ENCODE measurements at places on chromosomes 6 and 20.
A peak's percentile ranks its signal among the peaks of the same experiment; 100 is the strongest.

- DNase-seq: no peak
Measured at GRCh38 chr6:11769244-11769643, 9.4 kb downstream of the ADTRP start.

GRCh38 chr20:63102721-63103375 is 96.1 kb upstream of the BHLHE23 start:
- DNase-seq: peak; percentile 61

GRCh38 chr20:22005535-22005934 is 300.1 kb downstream of the PAX1 start:
- DNase-seq: no peak

DNA sequence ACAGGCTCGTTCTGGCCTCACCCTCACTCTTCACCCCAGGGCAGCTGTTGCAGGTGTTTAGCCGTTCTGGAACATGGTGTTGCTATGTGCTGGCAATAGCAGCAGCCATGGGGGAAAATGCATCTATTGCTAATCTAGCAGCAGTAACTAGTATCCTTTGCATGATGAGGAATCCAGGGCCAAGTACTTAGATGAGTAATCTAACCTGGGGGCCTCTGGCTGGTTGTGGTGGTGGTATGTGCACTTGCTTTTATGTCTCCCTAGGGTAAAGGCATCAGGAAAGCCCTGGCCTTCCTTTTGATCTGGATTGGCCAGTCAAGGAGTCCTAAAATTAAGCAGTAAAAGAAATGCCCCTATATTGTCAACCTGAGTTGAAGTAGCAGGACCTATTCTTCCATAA is 594.5 kb upstream of the MAP3K7 start:
- no peak for DNase-seq

DNA sequence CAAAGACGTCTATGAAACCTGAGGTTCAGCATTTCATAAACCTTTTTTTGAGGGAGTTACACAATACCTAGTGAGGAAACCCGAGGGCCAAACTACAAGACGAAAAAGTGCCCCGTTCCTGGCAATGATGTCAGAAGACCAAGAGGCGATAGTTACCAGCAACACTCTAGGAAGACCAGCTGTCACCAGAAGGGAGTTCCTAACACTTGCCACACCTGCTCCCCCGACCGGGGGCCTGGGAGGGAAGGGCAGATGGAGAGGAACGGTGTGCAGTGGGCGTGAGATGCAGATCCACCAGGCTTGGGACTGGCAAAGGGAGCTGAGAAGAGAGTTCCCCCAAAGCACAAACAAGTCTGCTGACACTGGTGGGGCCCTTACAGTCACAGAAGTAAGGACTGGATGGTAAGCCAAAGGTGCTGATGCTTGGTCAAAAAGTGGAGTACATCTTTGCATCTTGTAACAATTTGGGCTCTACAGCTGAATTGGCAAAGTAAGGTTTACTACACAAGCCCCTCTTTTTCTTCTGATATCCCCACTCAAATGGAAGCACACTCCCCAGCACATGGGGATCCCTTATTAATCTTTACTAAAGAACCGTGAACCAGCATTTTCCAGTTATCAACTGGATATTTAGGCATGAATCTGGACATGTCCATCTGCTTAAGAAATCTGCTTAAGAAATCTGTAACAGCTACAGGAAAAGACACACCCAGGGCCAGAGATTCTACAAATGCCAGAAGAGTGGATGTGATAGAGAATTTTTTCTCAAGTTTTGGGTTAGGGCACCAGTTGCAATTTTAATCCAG is 38.5 kb downstream of the PANK2 start:
- DNase-seq: no peak

- no peak for DNase-seq
Measured at GRCh38 chr6:26301638-26302037, 63.4 kb upstream of the BTN3A2 start.

DNA sequence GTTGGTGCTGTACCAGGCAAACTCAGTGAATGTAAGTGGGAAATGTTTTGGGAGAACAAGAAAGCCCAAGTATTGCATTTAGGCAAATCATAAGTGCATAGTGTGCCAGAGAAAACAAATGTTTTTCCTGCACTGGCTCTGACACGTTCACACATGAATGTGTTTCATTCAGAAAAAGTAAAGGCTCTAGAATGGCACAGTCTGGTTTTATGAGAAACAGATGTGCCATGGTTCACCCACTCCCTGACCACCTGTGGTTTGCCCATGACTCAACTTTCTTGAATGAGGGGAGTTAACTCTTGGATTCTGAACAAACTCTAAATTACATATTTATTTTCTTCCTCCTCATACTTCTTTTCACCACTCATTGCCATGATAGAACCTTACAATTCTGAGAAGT is 126.9 kb downstream of the KCNQ5 start:
- DNase-seq: no peak

DNA sequence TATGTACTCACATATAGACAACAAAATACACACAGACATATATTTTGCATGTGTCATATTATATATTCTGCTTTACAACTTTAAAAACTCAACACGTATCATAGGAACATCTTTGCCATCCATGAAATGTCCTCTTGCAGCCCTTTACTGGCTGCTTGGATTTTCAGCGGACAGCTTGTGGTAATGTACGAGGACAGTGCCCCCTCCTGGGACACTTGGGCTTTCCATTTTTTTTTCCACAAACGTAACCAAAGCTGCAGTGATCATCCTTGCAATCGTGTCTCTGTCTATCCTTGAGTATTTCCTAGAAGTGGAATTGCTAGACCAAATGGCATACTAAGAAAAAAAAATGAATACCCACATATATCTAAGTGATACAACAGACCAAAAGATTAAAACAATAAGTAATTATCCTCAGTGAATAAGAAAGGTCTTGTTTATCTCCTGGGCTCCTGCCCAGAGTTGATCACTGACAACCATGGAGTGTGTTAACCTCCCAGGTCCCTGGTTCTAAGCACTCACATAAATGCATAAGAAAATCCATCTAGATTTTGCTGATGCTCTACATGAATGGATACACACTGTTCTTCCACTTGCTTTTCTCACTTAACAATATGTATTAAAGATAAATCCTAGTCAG is 18.1 kb downstream of the BPI start:
- DNase-seq: no peak

- DNase-seq: no peak
Measured at GRCh38 chr6:100464162-100464851, 414 bp downstream of the SIM1 start.

DNA sequence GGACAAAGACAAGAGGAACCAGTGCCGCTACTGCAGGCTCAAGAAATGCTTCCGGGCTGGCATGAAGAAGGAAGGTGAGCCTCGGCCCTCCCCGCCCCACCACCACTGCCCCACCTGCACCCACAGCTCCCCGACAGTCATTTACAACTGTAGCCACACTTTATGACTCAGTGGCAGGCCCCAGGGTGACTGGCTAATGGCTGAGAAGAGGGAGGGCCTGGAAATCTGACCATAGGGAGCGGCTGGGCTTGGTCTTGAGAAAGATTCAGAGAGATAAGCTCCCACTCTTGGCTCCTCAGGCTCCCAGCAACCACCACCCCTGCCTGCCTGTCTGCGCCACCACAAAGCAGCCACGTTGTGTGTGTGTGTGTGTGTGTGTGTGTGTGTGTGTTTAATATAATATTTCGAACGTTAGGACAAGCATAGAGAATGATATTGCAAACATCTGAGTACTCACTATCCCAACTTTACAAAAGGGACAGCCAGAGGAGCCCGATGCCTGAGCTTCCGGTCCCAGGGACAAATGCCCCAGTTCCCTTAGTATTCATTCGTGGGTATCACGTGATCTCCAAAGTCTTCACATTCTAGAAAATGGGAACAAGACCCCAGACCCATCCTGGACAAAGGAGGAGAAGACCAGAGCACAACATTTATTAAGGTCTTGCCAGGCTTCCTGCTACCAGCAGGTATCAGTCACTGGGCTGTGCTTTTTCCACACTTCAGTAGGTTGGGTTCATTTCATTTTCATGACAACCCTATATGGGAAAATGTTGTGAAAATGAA is 52.1 kb downstream of the HNF4A start:
- DNase-seq: no peak

DNA sequence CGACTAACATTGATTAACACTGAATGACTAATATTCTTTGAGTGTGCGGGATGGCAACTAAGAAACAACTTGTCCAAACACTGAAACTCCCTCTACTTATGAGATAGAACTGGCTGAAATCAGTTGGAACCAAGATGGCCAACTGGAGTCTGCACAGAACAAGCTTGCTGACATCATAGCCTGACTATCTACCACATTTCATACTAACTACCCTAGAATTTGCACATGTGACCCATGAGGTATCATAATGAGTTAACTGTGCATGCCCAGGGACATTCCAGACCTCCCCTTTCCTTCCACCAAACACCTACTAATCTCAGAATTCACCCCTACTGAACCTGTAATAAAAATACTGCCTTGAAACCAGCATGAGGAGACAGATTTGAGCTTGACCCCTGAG is 43.2 kb downstream of the PHIP start:
- no peak for DNase-seq

- DNase-seq: no peak
Measured at GRCh38 chr6:88599571-88599970, 363.8 kb downstream of the RNGTT start.

- no peak for DNase-seq
Measured at GRCh38 chr6:158907931-158908330, 88.8 kb upstream of the EZR start.

DNA sequence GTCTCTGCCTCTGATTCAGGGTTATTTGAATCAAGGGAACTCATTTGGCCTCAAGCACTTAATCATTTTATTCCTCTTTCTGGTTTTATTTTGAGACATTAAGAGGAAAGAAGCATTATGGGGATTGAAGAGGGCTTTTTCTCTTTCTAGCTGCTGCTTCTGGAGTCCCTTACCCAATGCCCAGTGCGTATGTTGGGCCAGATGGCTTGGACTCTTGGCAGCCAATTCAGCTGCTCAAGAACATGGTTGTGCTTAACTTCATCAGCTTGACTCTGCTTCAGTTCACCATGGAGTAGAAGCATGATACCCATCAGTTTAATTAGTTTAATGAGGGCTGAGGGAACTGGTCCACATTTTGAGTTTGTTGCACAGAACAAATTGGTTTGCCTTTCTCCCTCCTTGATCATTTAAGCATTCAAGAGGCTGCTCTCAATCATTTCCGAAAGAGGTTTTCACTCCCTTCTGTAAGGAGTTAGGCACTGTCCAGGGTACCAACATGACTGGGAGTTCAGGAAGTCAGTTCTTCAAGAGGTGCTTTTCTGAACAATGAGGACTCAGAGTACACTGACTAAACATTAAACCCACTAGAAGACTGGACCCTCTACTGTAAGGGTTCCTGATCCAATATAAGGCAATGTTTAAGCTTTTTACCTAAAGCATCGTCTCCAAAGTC is 14.6 kb downstream of the PDYN start:
- no peak for DNase-seq

DNA sequence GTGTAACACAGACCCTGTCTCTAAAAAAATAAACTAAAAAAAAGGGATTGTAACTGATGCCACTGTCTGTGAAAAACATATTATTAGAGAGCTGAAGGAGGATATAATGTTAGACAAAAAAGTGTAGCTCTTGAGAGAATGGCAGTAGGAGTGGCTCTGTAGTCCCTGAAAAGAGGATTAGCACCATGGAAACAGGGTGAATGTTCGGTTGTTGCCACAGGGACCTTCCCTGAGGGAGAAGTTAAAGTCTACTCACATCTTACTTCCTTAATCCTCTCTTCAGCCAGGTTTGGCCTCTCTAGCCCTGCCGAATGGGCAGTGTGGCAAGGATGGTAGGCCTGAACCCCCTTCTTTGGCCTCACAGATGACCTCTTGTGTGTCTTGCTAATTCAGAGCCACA is 12.1 kb downstream of the SCAND1 start:
- DNase-seq: no peak

DNA sequence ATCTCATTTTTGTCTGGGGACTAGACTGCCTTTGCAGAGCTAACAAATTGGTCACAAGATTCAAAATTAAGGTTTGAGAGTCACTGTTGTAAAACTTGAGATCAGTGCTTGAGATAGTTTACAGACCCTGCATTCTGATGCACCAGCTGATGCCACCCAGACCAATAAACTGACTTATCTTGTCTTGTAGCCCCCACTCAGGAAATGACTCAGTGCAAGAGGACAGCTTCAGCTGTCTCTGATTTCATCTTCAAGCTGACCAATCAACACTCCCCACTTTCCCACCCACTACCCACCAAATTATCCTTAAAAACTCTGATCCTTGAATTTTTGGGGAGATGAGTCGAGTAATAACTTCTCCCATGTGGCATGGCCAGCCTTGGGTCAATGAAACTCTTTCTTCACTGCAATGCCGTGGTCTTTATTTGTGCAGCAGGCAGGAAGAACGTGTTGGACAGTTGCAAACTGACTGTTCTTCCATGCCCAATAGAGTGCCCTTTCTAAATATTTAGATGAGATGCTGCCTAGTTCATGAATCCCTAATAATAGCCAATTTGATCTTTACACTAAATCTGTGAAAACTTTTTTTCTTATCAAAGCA is 48.3 kb upstream of the PROKR2 start:
- DNase-seq: no peak

DNA sequence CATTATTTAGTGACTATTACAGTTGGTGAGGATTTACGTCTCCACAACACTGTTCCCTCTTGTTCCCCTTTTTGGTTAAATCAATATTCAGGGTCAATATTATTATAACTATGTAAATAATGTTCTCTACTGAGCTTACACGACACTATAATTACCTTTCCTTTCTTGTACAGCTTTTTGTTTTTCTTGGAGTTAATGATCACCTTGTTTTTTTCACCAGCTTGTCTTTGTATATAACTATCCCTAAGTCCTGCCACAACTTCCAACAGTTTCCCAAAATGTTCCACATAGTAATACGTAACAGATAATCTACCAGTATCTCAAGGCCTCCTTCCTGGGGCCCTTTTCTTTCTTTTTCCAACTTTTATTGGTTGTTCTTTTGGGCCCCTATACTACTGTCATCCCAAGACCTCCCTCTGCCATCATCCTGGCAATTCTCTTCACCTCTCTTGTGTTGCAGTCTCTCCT is 142.0 kb upstream of the SOX4 start:
- no peak for DNase-seq

- DNase-seq: no peak
Measured at GRCh38 chr6:44800171-44800783, 412.8 kb downstream of the CDC5L start.

- DNase-seq: no peak
Measured at GRCh38 chr6:69835414-69836179, 30.8 kb upstream of the COL19A1 start.

Data from T-cell (primary cell).